GM10248 (cell line): ENCODE measurements at places on chromosomes 2 and 18.

DNA sequence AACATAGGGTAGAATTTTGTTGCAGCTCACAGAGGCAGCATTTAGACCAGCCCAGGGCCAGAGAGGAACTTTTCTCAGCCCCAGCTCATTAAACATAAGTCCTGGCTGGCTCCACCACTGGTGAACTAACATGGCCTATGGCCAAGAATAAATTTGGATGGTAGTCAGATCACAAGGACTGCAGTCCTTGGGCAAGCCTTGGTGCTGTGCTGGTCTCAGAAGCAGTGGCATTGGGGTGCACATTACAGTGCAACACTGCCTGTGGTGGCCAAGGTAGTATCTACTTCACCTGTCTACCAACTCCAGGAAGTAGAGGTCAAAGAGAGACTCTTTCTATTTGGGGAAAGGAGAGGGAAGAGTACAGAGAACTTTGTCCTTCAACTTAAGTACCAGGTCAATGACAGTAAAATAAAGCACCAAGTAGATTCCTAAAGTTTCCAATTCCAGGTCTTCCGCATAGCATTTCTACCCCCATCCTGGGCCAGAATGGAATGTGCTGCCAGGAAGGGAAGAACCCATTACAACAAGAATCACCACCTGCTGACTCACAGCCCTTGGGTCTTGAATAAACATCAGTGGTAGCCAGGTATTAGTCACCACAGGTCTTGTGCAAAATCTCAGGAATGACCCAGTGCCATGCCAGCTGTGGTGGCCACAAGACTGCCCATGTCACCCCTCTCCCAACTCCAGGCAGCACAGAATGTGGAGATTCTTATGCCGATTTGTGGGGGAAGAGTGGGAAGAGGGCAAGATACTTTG lies 155.4 kb upstream of the FSIP2 start:
- no peak for DNase-seq

GRCh38 chr2:236376566-236377244 lies 112.5 kb upstream of the ASB18 start:
- DNase-seq, result no peak

GRCh38 chr2:165791421-165792103 lies 2.5 kb downstream of the GALNT3 start:
- no peak for DNase-seq

GRCh38 chr18:74255131-74255616 lies 36.6 kb downstream of the CYB5A start:
- DNase-seq, result no peak

DNA sequence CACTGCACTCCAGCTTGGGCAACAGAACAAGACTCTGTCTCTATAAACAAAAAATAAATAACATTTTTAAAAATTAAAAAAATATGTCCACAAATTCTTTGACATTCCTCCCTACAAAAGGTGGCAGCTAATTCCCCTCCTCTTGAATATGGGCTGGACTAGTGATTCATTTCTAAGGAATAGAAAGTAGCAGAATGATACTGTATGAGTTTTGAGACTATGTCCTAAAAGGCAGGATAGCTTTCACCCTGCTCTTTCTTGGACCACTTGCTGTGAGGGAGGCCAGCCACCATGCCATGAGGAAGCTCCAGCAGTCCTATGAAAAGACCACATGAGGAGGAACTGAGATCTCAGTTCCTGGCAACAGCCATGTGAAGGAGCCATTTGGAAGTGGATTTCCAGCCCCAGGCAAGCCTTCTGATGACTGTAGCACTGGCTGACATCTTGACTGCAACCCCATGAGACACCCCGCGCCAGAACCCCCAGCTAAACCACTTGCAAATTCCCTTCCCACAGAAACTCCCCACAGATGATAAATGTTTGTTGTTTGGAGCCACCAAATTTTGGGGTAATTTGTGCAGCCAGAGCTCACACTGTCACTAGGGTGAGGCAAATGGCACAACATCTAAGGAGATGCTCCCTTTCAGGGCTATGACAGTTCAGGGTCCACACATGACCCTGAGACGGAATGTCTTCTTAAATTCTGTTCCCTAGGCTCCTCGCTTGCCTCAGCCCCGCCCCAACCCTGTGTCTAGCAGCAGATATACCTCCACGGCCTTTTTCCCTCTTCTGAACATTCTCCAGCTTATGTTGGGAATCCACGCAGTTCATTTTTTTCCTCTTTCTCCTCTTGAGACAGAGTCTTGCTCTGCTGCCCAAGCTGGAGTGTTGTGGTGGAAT lies 17.1 kb upstream of the ATOH8 start:
- DNase-seq, result no peak

- no peak for DNase-seq
These were observed 23.8 kb upstream of the KCNJ13 start for GRCh38 chr2:232800166-232800565.

DNA sequence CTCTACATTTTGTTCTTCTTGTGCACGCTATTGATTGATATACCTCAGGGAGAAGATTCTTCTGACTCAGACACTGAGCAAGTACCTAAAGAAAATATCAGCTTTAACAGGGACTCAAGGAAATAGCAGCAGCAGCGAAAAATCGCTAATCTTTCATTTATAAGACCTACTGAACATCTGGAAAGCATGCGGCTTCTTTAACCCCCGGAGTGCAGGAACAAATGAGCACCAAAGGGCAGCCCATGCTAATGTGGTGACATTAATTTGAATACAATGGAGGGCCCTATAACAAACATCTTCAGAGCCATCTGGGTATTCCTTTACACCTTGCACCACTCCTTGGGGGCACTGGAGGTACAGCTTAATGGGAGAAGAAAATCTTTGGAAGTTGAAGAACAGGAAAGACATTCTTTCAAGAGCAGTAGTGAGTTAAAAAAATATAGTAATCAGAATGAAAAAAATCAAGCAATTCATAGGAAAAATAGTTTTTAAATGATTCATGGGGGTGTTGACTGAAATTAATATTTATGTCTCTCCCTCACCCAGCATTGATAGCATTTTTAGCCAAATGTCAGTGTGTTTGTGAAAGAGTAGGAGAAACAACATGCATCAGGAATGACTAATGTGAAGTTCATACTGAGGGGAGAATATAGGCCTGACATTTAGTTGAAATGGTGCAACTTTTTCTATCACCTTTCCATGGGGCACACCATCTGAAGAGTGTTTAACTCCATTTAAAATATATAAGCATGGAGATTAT lies 281.7 kb downstream of the HRH4 start:
- DNase-seq, result no peak

- DNase-seq, result no peak
These were observed 40.2 kb downstream of the SLC14A1 start for GRCh38 chr18:45764000-45764686.

DNA sequence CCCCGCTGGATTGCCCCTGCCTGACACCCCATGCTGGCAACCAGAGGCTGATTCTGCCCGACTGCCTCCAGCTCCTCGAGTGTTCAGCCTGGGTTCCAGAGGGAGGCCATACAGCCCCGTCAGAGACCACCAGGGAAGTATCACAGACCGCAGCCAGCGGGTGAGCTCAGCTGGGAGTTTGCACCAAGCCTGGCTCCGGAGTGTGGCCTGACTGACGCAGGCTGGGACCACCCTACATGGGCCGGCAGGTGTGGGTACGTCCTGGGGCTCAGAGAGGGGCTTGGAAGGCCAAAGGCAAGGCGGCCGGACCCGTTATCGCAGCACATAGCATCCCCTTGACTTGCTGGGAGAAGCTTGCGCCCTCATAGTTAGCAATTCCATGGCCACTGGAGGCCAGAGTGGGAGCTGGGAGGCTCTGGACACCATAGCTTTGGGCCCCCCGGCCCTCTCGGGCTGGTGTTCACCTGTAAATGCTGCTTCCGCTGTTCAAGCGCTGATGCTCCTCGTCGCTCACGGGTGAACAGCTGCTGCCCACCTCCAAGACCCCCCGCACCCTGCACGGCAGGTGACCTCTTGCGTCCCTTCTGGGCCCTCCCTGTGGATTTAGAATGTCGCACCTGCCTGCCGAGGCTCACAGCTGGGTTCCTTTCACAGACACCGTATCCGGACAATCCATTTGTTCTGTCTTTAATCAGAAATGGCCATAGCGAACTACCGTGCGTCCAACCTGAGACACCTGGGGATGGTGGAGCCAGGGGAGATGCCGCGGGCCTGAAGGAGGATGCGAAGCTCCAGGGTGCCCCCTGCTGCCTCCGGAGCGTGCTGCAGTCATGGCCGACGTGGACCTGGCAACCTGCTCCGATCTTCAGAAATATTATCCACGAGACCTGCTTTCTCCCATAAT lies 31.2 kb upstream of the SLC66A3 start:
- DNase-seq, result peak; percentile 79

DNA sequence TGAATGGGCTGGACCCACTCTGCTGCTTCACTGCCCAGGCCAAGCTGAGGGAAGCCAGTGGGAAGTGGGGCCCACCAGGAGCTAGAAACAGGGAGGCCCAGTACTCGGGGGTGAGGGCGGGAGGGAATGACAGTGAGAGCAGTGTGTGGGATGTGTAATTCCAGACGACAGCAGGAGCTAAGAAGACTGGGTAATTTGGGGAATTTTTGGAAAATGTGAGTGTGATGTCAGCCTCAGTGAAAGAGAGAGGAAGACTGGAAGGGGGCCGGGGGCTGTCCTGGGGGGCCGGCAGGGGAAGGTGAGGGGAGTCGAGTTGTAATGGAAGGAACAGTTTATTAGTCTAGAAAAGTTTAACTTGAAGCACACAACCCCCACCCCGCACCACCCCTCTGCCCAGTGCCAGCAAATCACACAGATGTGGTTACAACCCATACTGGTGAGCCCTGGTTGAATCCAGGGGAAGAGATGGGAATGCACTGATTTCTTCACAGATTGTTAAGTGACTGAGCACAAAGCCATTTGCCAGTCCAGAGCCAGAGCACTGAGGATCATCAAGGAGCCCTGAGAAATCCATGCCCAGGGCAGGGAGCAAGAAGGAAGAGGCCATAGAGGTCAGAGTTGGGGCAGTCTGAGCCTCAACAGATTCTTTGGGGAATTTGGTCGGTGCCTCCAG lies 76.7 kb upstream of the PKDCC start:
- no peak for DNase-seq

GRCh38 chr2:20868377-20868776 lies 45.5 kb upstream of the LDAH start:
- DNase-seq, result peak; percentile 60

DNA sequence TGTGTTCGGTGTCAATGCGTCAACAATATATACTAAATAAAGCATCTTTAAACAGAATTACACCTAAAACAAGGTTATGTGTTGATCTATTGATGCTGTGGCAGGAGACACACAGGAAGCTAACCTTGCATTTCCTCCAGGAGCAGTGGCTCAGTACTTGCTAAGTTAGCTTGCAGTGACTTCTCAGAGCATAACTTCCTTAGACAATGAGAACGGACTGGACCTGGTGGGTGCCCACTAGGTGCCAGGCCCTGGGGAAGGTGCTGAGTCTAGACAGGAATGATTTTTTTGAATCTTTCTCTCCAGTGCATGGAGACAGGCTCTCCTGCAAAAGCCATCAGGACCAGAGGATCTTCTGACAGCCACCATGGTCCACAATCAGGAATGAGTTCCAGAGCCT lies 73.8 kb upstream of the MGAT4A start:
- no peak for DNase-seq

DNA sequence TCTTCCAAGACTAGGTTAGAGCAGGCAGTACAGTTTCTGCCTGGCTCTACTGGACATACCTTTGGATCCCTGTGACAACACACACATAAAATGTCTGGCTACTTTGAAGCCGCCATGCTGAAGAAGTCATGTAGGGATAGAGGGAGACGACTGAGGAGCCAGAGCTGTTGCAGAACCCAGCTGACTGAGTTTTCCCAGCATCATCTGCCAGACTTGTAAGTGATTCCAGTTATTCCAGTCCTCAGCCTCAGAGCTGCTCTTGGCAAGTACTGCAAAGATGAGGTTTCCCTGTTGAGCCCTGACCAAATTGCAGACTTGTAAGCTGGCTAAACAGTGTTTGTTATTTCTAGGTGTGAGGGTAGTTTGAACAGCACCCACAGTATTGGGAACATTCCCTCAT lies 31.5 kb upstream of the TSPYL6 start:
- DNase-seq, result no peak

DNA sequence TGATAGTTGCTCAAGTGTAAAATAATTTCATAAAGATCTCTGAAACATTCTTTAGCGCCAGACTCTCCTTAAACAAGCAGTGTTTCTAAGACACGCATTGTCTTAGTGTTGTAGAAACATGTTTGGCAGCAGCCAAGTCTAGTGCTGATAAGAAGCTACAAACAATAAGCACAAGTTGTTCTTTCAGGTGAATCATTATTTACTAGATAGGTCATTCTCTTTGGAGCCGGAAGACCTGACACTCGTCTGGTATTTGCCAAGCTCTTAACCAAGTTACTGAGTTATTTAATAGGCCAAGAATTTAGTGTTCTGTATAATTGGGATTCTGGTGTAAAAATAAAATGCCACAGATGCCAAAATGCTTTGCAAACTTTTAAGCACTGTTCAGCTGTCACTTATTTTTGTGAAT lies 852.1 kb downstream of the CPS1 start:
- DNase-seq, result no peak

DNA sequence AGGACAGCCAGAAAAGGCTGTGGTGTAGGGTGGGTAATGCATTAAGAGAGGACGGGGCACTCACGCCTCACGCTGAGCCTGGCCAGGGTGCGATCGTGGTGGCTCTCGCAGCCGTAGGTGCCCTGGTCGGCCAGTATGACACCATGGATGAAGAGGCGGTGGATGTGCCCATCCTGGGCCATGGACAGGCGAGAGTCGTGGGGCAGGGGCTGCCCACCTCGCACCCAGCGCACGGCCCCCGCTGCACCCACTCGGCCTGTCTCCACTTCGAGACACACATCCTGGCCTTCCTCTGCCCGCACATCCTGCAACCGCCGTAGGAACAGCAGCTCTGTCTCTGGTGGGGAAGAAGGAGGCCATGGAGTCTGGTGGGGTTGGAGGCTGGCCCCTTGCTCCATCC lies 12.1 kb downstream of the TMEM198 start:
- DNase-seq, result no peak

DNA sequence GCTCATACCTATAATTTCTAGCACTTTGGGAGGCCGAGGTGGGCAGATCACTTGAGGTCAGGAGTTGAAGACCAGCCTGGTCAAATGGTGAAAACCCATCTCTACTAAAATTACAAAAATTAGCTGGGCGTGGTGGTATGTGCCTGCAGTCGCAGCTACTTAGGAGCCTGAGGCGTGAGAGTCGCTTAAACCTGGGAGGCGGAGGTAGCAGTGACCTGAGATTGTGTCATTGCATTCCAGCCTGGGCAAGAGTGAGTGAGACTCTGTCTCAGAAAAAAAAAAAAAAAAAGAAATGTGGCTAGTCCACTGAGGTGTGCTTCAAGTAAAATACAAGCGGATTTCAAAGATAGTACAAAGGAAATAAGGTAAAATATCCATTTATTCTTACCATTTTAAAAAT lies 46.2 kb downstream of the RBKS start:
- DNase-seq, result no peak

- no peak for DNase-seq
These were observed 33.6 kb downstream of the PLEKHA3 start for GRCh38 chr2:178513876-178514275.

GRCh38 chr2:104049981-104050380 lies 803.9 kb upstream of the POU3F3 start:
- DNase-seq, result no peak

- no peak for DNase-seq
These were observed 218.9 kb upstream of the NCKAP5 start for GRCh38 chr2:133787207-133787606.
